ENCODE measurements at places on chromosomes 2 and 18.

- no peaks in the 10 kb centered on the region for H3K36me3 ChIP-seq
- no peaks in the 10 kb centered on the region for H3K4me1 ChIP-seq
- no peaks in the 10 kb centered on the region for H3K27me3 ChIP-seq
- no peak overlapping the region for H3K27ac ChIP-seq
- DNase-seq: no peak
Measured at GRCh38 chr2:154495455-154495868, 203.0 kb upstream of the KCNJ3 start.

DNA sequence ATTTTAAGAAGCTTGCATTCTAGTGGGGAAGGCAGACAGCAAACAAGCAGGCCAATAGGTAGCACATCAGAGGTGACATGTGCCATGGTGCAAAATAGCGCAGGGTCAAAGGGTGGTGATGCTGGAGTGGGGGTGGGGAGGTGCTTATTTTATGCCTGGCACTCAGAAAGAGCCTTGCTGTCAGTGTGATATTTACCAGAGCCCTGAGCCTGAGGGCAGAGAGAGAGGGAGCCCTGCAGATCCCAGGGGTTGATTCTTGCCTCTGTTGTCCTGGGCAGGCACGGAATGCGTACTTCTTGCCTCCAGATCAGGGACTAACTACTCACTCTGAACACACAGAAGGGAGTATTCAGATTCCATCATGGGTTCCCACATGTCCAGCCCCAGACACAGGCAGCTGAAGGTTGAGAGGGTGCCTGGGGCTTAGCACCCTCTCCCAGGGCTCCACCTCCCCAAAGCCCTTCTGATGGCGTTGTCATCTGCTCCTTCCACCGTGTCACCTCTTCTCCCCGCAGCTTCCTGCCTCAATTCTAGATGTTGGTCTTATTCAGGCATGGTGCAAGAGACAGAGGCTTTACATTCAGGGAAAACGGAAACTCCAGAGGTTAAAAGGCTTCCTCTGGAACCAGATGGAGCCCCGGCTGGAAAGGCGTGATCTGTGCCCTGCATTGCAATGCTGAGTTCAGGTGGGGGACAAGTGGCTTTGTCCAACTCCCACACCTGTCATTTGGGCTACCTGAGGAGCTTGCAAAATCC is 252.3 kb downstream of the HAUS1 start:
- DNase-seq: no peak
- no peaks in the 10 kb centered on the region for H3K27me3 ChIP-seq
- no peaks in the 10 kb centered on the region for H3K4me1 ChIP-seq
- H3K36me3 ChIP-seq: no peaks in the 10 kb centered on the region

- no peak overlapping the region for H3K27ac ChIP-seq
- no peaks in the 10 kb centered on the region for H3K4me1 ChIP-seq
- H3K36me3 ChIP-seq: no peaks in the 10 kb centered on the region
- DNase-seq: no peak
Measured at GRCh38 chr18:66682855-66683322, 79.0 kb upstream of the CDH19 start.

DNA sequence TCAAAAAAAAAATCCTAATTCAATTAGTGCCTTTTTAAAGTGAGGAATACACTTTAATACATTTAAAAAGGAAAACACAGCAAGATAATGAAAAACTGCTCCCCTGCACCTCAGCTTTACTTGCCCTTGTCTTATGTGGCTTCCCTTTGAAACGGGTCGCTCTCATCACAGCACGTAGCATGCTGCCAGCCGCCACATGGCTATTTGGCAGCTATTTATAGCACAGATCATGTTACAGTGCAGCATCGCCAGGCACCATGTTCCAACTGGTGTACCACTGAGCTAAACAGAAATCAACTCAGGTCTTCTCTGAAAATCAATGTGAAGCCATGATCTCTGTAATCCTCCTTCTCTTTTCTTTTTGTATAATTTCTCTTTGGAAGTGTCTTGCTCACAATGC is 65.1 kb downstream of the TMEM182 start:
- H3K36me3 ChIP-seq: no peaks in the 10 kb centered on the region
- no peaks in the 10 kb centered on the region for H3K4me1 ChIP-seq
- H3K27ac ChIP-seq: no peak overlapping the region

- H3K4me1 ChIP-seq: no peaks in the 10 kb centered on the region
- peaks cover 7% of the 10 kb centered on the region for H3K27me3 ChIP-seq
- no peak overlapping the region for H3K4me3 ChIP-seq
- no peaks in the 10 kb centered on the region for H3K36me3 ChIP-seq
Measured at GRCh38 chr2:72129681-72130340, 17.9 kb downstream of the CYP26B1 start.

DNA sequence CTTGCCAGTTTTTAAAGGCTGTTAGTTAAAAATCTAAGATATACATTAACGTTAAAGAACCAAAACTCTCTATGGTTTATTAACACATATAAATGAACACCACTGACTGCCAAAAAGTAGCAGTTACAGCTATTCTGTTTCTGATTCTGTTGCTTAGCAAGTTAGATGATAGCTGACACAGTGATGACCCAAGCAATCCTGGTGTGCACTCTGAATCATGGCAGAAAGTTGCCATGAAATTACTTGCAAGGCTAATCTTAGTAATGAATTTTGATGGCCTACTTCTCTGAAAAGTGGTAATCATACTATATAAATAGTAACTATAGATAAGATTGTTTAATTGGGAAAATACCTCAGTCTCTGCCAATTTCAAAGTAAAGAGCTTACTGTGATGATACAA is 57.7 kb downstream of the ROCK2 start:
- H3K4me1 ChIP-seq: peaks cover 8% of the 10 kb centered on the region
- H3K27me3 ChIP-seq: no peaks in the 10 kb centered on the region
- H3K4me3 ChIP-seq: no peak overlapping the region
- peaks cover 36% of the 10 kb centered on the region for H3K36me3 ChIP-seq
- H3K27ac ChIP-seq: no peak overlapping the region

GRCh38 chr18:69399253-69399652 is 1.4 kb upstream of the DOK6 start:
- H3K27ac ChIP-seq: no peak overlapping the region
- no peak for DNase-seq
- H3K4me1 ChIP-seq: peaks cover 9% of the 10 kb centered on the region

GRCh38 chr18:42742969-42743368 is 372.5 kb downstream of the RIT2 start:
- H3K4me3 ChIP-seq: no peak overlapping the region
- H3K27me3 ChIP-seq: no peaks in the 10 kb centered on the region
- no peaks in the 10 kb centered on the region for H3K4me1 ChIP-seq
- DNase-seq: no peak

- no peak for DNase-seq
- H3K36me3 ChIP-seq: no peaks in the 10 kb centered on the region
- no peaks in the 10 kb centered on the region for H3K27me3 ChIP-seq
- H3K4me1 ChIP-seq: no peaks in the 10 kb centered on the region
- no peak overlapping the region for H3K4me3 ChIP-seq
- no peak overlapping the region for H3K27ac ChIP-seq
Measured at GRCh38 chr2:120859814-120860578, 124.3 kb downstream of the GLI2 start.

GRCh38 chr18:52636536-52636935 is 296.5 kb downstream of the DCC start:
- no peaks in the 10 kb centered on the region for H3K27me3 ChIP-seq
- no peaks in the 10 kb centered on the region for H3K36me3 ChIP-seq
- H3K4me1 ChIP-seq: no peaks in the 10 kb centered on the region
- DNase-seq: peak; percentile 2
- no peak overlapping the region for H3K27ac ChIP-seq

DNA sequence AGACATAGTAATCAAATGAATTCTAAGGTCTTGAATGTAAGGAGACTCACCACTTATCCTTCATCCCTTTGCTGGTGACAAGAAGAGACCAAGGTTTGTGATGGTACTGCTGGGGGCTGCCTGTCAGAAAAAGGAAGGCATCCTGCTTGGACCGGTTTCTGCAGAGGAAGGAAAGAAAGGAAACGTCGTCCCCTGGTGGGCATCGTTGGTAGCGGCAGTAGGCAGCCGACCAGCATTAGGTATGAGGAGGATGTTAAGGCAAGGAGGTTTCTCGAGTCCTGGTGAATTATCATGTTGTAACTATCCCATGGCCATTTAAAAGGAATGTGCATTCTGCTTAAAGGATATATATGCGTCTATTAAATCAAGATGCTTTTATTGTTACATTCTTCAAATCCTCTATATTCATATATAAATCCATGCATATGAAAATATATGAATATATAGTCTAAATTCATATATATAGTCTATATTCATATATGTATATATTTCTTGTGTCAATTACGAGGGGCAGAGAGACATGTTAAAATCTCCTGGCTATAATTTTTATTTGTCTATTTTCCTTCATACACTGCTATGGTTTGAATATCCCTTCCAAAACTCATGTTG is 94.4 kb upstream of the TGFA start:
- peaks cover 6% of the 10 kb centered on the region for H3K27me3 ChIP-seq
- H3K4me1 ChIP-seq: no peaks in the 10 kb centered on the region
- H3K36me3 ChIP-seq: no peaks in the 10 kb centered on the region
- no peak overlapping the region for H3K4me3 ChIP-seq
- DNase-seq: peak; percentile 88
